ENCODE measurements at places on chromosomes 3 and 15.

DNA sequence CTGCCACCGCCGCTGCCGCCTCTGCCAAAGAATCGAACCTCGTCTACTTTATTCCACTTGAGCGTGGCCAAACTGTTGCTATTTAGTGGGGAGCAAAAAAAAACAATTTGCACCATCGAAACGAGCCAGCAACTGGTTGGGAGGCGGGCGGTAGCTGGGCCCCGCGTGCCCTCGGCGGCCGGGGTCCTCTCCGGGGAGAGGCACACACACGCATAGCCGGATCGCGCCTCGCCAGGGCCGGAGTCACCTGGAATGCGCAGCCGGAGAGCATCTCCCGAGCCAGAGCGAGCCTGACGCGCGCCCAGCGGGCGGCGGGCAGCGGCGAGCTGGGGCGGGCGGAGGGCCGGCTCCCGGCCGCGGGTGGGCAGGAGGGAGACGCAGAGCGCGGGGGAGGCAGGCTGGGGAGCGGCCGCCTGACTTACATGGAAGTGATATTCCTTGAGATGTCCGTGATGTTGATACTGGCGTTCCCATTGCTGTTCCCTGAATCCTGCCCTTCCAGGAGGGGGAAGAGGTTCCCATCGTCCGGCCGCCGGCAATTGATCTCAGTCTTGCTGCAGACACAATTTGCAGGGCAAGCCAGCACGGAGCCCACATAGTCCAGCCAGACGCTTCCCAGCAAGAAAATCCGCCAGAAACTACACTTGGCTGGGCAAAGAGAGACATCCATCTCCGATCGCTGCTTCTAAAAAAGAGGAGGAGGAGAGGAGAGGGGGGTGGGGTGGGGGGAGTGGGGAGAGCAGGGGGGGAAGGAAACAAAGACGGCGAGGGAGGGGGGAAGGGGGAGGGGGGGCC, 858 bp downstream of the NTRK3 start:
- peak; percentile 67 for DNase-seq

GRCh38 chr15:42130246-42130986, 26.0 kb downstream of the PLA2G4F start:
- DNase-seq: no peak

DNA sequence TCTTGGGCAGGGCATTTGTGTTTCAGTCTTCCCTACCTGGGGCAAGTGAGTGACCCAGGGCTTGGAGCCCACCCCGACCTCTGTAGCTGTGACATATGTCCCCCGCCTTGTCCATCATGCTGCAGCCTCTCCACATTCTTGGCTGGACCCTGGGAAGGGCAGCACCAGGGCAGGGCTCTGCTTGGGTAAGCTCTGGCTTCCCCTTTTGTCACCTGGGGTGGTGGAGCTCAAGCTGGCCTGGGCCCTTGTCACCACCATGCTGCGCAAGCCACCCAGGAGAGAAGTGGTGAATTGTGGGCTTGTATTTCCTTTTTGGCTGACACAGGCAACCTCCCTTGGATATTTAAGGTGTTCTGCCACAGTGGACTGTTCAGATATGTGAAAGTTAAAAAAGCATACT, 29.3 kb downstream of the SPSB4 start:
- no peak for DNase-seq

GRCh38 chr3:122679085-122679881, 1.4 kb upstream of the PARP14 start:
- DNase-seq: peak; percentile 79

GRCh38 chr15:62821384-62822131, 221.0 kb upstream of the TPM1 start:
- no peak for DNase-seq

DNA sequence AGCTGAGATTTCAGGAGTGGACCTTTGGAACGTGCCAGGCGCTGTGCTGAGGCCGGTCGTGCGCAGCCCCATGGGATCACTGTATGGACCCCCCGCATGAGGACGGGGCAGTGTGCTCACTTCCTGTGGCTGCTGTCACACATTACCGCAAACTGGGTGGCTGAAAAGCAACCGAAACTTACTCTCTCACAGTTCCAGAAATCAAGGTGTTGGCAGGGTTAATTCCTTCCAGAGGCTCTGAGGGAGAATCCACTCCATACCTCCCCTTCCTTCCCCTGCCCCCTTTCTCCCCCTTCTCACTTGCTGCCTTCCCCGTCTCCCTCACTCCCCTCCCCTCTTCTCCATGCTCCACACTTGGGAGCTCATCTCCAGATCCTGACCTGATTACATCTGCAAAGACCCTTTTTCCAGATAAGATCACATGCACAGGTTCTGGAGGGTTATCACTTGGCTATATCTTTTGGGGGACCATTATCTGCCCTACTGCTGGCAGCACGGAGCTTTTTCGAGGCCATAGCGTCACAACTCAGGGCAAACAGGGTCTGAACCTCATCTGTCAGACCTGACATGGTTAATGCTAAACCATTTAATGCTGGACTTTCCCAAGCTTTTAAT, 41.2 kb downstream of the KLF13 start:
- no peak for DNase-seq

DNA sequence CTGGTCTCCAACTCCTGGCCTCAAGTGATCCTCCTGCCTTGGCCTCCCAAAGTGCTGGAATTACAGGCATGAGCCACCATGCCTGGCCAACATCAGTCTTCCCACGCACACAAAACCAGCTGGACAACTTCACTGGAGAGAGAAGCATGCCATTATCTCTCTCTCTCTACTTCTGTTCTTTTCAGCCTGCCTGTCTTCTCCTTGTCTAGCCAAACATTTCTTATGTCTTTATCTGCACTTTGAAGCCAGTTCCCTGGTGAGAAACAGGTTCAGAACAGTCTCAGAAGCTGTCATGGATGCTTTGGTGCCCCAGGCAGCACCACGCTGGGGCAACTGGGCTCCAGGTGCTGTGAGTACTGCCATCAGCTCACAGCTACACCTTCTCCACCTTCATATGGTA, 79.8 kb downstream of the PRICKLE2 start:
- DNase-seq: no peak

- no peak for DNase-seq
Observed at GRCh38 chr3:116253511-116253910, 191.8 kb downstream of the LSAMP start.

DNA sequence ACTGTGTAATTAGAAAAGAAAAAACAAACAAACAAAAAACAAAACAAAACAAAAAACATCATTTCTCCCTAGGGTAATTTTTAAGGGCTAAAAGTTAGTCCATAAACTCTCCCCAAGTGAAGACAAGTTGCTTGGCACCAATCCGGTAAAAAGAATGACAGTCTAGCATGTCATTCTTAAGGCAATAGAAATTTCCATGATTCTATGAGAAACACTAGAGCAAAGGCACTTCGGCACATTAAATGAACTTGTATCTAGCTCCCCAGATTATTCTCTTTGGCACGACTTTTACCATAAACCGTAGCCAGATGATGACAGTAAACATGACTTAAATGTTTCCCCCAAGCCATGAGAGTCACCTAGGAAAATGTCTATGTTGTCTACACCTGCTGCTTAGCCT, 10.1 kb downstream of the COL8A1 start:
- DNase-seq: no peak

GRCh38 chr3:45119376-45119775, 26.8 kb downstream of the CDCP1 start:
- no peak for DNase-seq

DNA sequence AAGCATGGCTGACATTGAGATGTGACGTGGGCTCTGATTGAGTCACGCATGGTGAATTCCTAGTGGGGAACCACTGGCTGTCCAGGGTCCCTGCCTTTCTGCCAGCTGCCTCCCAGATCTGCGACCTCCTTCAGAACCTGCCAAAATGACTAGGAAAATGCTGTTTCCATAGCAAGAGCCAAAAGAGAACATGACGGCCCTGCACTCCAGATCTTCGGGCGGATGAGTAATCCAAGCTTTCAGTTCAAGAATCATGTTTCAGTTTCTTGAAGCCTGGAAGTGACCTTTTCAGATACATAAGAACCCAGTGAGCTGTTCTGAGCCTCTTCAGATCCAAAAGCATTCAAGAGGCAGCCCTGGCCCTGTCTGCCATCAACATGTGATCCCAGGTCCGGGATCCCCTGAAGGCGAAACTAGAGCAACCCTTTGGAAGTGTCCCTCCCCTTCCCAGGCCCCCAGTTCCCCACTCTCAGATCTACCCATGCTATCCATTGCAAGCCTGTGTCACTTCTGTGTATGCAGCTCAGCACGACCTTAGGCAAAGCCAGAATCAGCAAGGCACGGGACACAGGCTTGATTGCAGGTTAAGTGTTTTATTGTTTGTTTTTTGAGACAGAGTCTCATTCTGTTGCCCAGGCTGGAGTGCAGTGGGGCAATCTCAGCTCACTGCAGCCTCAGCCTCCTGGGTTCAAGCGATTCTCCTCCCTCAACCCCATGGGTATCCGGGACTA, 19.7 kb downstream of the ANKRD63 start:
- peak; percentile 65 for DNase-seq

- DNase-seq: peak; percentile 35
Observed at GRCh38 chr3:187743195-187744141, 1.8 kb downstream of the BCL6 start.

GRCh38 chr3:156161172-156161571, 40.8 kb downstream of the KCNAB1 start:
- DNase-seq: no peak

DNA sequence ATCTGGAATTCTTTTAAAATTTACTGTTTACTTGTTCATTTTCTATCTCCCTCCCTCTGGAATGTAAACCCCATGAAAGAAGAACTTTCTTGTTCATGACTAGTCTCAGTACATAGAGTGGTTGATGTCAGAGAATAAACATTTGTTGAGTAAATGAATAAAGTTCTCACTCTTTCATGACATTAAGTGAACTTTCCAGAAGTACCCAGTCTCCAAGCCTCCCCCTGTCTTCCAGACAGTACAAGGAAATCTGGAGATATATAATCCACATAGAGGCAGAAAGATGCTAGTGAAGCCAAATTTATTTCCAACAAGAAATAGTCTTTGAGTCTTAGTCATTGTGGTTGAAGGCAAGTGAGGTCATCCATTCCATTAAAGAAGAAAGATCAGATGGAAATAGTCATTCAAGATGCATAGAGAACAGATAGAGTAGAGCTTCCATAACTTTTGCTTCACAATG, 71.5 kb upstream of the GALNT15 start:
- DNase-seq: peak; percentile 72

- no peak for DNase-seq
Observed at GRCh38 chr15:81449836-81450474, 75.9 kb upstream of the TMC3 start.
